Suprapubic skin (tissue), 4 donors: ENCODE measurements at places on chromosomes 6 and 20. TPM values are rescaled to one million over a fixed set of nuclear protein-coding genes. Genes with fewer than 3 reads are reported as not detected.
A peak's percentile ranks its signal among the peaks of the same experiment; 100 is the strongest.

GRCh38 chr6:113735491-113735890, 121.7 kb upstream of the MARCKS start:
- H3K4me3 ChIP-seq: no peak overlapping the region
- H3K36me3 ChIP-seq: no peaks in the 10 kb centered on the region
- H3K27me3 ChIP-seq: no peaks in the 10 kb centered on the region
- no peak for DNase-seq

The NCR2 gene
- total RNA-seq: not detected

- no peaks in the 10 kb centered on the region for H3K27me3 ChIP-seq
- H3K4me3 ChIP-seq: no peak overlapping the region
- H3K36me3 ChIP-seq: peaks cover 35% of the 10 kb centered on the region
Measured at GRCh38 chr6:170361335-170361734, 54.8 kb downstream of the FAM120B start.

GRCh38 chr6:85473748-85474147, 23.9 kb downstream of the NT5E start:
- no peak overlapping the region for H3K4me3 ChIP-seq
- no peaks in the 10 kb centered on the region for H3K27me3 ChIP-seq
- DNase-seq: no peak

The ZNF334 gene
- total RNA-seq: 0.76 TPM

- H3K27ac ChIP-seq: no peak overlapping the region
- H3K36me3 ChIP-seq: no peaks in the 10 kb centered on the region
- no peaks in the 10 kb centered on the region for H3K4me1 ChIP-seq
- H3K4me3 ChIP-seq: no peak overlapping the region
Measured at GRCh38 chr6:132079286-132079685, 128.1 kb upstream of the CCN2 start.

DNA sequence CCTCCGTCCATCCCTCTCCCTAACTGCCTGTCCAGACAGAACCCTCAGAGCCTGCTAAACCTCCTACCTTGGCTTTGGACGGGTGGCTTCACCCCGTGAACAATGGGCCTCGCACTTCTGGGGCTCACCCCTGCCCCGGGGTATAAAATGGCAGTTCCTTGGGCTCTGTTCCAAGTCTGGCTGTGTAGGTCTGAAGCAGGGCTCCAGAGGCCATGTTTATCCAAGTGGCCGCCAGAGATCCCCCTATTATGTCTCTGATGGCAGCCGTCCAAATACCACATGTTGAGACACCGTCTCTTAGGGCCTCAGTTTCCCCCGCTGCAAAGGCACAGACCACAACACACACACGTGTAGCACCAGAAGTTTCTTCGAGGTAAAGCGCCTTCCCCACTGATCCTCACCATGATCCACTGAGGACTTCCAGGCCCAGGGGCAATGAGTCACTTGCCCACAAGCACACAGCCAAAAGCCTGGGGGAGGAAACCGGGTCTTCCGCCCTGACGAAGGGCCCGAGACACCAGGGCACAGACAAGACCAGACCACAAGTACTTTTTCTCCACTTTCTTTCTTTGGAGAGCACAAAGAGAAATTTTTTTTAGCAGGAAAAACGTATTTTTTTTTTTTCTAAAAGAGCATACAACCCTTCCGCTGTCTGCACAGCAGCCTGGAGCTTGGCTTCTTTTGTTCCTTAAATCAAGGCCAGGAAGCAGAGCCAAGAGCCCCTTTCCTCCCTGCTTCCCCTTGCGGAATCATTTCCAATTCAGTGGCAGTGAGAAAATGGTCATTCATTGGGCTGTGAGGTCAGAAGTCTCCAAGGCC, 11.8 kb downstream of the CPNE5 start:
- peaks cover 43% of the 10 kb centered on the region for H3K4me1 ChIP-seq
- no peaks in the 10 kb centered on the region for H3K27me3 ChIP-seq
- H3K4me3 ChIP-seq: no peak overlapping the region
- peak overlapping the region; percentile 57 for H3K27ac ChIP-seq

DNA sequence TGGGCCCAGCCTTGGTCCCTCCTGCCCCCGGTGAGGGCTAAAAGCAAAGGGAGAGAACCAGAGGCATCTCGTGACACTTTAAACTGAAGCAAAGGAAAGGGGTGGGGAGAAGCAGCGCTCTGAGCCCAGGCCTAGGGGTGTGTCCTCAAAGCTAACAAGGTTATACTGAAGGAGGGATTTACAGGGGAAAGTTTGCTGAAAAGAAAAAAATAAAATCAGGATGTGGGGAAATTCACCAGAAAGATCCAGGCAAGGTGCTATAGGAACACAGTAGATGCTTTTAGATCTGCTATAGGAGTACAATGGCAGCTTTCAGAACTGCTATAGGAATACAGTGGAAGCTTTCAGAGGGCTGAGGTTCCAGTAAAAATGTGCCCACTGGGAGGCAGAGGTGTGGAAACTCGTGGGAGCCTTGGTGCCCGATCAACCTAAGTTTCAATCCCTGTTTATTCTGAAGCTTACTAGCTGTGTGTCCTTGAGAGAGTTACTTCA, at the start of gene COL9A1:
Gene COL9A1 (minus strand): TSS at position 51 of the 492 bp plus-strand sequence. CDS start 160 bp downstream, outside the sequence.
- H3K36me3 ChIP-seq: no peaks in the 10 kb centered on the region
- no peak within 1 kb of the TSS for H3K27ac ChIP-seq
- DNase-seq: no peak
- peaks cover 13% of the 10 kb centered on the region for H3K27me3 ChIP-seq
- no peak within 1 kb of the TSS for H3K4me3 ChIP-seq

- H3K36me3 ChIP-seq: no peaks in the 10 kb centered on the region
- no peaks in the 10 kb centered on the region for H3K27me3 ChIP-seq
- no peak overlapping the region for H3K4me3 ChIP-seq
- no peaks in the 10 kb centered on the region for H3K4me1 ChIP-seq
Measured at GRCh38 chr6:75568965-75569364, 32.7 kb upstream of the SENP6 start.

GRCh38 chr6:157530724-157531168, 149.8 kb downstream of the ZDHHC14 start:
- no peak for DNase-seq
- H3K4me3 ChIP-seq: no peak overlapping the region
- H3K27me3 ChIP-seq: no peaks in the 10 kb centered on the region
- H3K4me1 ChIP-seq: peaks cover 37% of the 10 kb centered on the region
- no peak overlapping the region for H3K27ac ChIP-seq

- no peak for DNase-seq
- no peaks in the 10 kb centered on the region for H3K27me3 ChIP-seq
- no peak overlapping the region for H3K4me3 ChIP-seq
Measured at GRCh38 chr6:139757784-139758183, 383.3 kb upstream of the CITED2 start.

The COL9A3 gene
- total RNA-seq: 6.1 TPM
